Stimulated activated CD4-positive, alpha-beta T cell treated with anti-CD3 and anti-CD28 coated beads, Interleukin-1b, Interleukin-23, amount 100 ng/mL, for 4 hours (primary cell): ENCODE measurements at places on chromosomes 16 and 17.

DNA sequence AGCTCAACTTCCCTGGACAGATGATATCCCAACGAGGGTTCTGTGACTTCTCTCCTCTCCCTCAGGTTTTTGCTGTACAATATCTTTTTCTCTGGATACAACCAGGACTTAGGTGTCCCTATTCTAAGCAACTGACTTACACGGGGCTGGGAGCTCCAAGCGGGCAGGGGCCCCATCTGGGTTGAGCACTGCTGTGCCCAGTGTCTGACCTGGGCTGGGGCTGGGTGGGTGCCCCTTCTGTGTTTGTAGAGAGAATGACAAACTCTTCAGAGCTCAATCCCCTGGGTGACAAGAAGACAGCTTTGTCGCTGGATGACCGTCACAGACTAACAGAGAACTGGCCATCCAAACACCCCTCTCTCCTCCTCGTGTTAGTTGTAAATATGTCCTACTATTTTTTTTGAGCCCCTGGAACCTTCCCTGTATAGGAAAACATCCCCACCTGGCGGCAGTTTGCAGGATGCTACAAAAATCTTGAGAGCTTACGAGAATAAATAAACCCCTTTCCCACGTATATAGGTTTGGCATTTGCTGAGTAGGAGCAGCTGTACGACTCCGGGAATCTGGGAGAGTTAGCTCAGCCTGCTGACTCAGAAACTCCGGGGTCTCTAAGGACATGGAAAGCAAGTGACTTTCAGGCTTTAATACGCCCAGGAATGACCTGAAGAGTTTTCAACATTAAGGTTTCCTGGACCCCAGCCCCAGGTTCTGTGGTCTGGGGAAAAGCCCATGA, 23.7 kb upstream of the RCVRN start:
- no peak for DNase-seq

- no peak for DNase-seq
Observed at GRCh38 chr17:53088481-53088880, 734.2 kb upstream of the KIF2B start.

- no peak for DNase-seq
Observed at GRCh38 chr17:3740611-3741073, 16.9 kb downstream of the HASPIN start.

- DNase-seq, result no peak
Observed at GRCh38 chr16:71700831-71701230, 23.7 kb downstream of the PHLPP2 start.

DNA sequence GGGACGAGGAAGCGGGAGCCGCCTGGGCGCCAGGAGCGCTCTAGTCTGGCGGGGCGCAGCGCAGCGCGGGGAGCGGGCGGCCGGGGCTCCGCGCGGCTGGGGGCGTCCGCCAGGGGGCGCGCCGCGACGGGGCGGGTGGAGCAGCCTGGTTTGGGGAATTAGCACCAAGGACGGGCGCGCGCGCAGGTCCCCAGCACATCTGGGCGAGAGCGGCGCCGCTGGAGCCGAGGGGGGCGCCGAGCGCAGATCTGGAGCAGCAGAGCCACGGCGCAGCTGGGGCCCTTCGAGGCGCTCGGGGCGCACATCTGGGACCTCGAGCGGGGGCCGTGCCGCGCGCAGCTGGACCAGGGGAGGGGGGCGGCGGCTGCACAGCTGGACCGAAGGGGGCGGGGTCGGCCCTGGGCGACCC, at the start of gene NXPH3:
Gene NXPH3, plus strand, starts transcription at position 193 of the 409 bp plus-strand sequence. CDS start 349 bp downstream, outside the sequence.
- DNase-seq, result peak; percentile 69

DNA sequence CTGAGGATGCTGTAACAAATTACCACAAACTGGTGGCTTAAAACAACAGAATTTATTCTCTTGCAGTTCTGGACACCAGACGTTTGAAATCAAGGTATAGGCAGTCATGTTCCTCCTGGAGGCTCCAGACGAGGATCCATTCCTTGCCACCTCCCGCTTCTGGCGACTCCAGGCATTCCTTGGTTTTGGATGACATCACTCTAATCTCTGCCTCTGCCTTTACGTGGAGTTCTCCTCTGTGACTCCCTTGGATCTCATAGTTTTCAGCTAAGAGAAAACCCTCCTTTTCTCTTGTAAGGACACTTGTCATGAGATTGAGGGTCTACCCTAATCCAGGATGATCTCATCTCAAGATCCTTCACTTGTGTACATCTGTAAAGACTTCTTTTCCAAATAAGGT, 31.4 kb upstream of the HS3ST3B1 start:
- DNase-seq, result no peak
